ENCODE measurements at places on chromosomes 1 and 21.

DNA sequence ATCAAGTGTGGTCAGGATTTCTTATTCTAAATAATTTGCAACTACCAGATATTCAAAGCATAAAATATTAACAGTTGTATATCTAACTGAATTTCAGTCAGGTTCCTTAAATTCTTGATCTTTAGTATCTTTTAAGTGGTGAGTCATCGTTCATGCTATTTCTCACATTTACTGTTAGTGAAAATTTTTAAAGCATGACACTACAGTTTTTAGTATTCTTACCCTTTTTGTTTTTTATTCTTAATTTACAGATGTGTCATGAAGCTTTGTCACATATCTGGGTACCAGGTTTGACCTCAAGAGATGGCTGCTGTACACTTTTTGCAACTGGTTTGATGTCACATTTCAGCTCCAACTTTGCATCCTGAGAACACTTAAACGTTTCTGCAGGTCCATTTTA is 12.7 kb downstream of the AKIRIN1 start:
- no peak for DNase-seq

GRCh38 chr1:228697207-228698016 is 37.9 kb upstream of the RHOU start:
- no peak for DNase-seq

DNA sequence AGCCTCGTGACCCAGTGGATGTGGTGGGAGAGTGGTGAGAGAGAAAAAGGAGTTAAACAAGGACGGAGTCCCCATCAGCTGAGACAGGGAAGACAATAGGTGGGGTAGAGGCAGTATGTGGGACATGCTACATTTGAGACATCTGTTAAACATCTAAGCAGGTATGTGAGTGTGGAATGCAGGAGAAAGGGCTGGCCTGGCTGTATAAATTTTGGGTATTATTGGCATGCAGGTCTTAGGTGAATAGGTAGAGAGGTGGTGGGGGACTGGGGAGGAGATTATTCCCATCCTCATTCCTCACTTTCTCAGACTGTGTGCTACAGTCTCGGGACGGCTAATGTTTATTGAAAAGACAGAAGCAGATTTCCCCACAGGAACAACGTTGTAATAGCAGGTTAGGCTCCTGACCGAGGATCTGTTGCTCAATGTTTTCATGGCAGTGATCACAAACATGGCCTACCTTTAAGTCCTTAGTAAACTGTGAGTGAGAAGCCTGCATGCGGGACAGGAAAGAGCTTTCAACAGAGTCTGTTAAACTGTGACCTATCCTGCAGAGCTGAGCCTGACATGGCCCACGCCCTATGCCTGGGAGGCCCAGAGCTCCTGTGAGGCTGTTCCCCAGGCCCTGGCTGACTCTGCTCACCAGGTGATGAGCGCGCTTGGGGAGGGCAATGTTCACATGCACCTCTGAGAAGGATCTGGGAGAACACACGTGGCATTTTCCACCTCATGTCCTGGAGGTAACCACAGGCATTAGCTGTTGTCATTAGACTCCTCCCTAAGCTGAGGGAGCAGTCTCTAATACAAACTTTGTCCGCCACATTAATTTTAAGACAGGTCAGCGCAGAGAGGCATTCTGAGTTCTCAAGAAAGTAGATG is 16.5 kb downstream of the VSIG8 start:
- no peak for DNase-seq

- DNase-seq: no peak
Observed at GRCh38 chr21:33682992-33683627, 40.8 kb downstream of the ITSN1 start.

- no peak for DNase-seq
Observed at GRCh38 chr1:159755451-159756007, 25.2 kb upstream of the DUSP23 start.

DNA sequence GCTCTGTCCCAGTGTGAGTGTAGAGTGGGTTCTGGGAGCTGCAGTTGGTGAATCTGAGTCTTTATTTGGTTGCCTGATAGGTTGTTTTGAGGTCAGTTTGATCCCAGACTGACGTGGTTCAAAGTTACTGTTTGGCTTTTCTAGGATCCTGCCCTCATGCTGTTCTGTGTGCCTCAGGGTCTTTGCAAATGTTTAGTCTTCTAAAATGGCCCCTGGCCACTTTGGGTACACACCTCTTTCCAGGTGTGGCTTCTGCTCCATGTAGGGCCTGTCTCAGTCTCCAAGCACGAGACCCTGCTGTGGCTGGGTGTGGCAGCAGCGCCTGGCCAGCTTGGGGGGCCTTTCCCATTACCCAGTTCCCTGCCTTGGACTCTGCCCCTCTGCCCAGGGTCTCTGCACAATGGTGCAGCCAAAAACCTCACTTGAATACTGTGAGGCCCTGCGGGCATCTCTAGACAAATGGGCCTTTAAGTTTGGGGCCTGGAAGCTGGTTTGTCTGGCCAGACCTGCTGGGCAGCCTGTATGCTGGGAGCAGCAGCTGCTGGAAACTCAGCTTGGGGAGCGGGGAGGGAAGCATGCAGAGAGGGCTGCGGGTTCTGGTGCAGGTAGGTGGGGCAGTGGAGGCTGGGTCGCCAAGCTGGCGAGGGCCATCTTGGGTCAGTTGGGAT is 5.6 kb downstream of the PTPRF start:
- no peak for DNase-seq

Measured in CD4-positive, alpha-beta T cell (primary cell).